Stimulated activated CD8-positive, alpha-beta memory T cell treated with anti-CD3 and anti-CD28 coated beads, Interleukin-2, amount 100 ng/mL, for 1 hour (primary cell): ENCODE measurements at places on chromosomes 6 and 20.

DNA sequence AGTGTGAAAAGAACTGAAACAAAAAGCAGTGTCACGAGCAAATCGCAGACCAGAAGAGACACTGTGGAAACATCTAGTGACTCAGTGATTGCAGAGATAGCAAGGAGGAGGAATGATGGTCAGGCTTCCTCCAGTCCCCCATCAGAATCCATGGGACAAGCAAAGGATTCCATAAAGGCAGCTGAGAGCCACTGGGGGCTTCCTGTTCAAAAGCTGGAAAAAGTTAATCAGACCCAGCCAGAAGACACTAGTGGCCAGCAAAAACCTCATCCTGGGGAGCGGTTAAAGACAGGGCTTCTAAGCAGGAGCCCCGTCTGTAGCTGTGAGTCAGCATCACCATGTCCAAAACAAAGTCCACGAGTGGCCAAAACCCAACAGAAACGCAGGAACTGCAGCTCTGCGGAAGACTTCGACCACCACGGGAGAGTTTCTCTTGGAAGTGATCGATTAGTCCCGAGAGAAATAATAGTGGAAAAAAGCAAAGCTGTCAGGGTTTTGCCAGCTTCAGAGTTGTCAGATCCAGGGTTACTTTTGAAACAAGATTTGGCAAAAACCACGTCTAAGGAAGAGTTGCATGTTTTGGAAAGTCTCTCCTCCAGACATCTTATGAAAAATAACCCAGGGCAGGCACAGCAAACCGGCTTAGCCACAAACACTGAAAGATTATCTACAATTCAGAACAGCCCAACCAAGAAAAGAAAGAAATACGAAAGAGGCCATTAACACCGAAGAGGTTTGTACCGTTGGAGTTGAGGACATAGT, 51.0 kb downstream of the JAG1 start:
- no peak for DNase-seq

DNA sequence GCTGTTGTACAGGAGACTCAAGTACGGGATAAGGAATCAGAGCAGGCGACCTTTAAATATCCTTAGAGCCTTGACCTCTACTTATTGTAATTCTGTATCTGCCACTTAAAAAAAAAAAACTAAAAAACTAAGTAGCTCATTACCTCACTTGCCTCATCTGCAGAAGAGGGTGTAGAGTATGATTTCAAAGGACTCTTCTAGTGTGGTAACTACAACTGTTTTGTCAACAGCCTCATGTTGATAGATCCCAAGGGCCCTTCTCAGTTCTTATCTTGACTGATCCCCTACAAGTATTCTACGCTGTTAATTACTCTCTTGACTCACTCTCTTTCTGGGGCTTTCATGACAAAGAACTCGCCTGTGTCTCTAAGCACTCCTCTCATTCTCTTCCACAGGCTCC, 16.7 kb upstream of the PDYN start:
- no peak for DNase-seq

GRCh38 chr20:46710153-46710913, 884 bp downstream of the SLC2A10 start:
- DNase-seq = no peak

DNA sequence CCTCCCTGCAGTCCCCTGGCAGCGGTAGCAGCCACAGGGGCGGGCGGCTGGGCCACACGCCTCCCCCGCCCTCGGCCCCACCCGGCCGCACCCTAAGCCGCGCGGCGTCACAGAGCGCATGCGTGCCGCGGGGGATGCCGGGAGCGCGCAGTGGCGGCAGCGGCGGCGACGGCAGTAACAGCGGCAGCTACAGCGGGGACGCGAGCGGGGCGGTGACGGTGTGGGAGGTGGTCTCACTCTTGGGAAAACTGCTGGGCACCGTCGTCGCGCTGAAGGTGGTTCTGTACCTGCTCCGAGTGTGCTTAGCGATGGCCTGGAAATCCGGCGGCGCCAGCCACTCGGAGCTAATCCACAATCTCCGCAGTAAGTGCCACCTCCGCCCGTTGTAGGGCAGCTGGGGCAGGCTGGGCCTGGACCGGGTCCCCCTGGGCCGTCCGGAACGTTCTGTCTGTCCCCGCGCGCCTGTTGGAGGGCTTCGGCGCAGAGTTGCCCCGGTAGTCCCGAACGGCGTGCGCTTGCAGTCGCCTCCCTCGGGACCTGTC, at the start of gene PCMT1:
TSS of gene PCMT1 (plus strand) at position 148 of the 542 bp plus-strand sequence. CDS start at position 309, 161 bp downstream.
- peak; percentile 80 for DNase-seq

GRCh38 chr20:6499566-6499965, 267.9 kb upstream of the BMP2 start:
- DNase-seq = no peak

- DNase-seq = no peak
These were observed 89.2 kb downstream of the TXNDC5 start for GRCh38 chr6:7821426-7821825.

DNA sequence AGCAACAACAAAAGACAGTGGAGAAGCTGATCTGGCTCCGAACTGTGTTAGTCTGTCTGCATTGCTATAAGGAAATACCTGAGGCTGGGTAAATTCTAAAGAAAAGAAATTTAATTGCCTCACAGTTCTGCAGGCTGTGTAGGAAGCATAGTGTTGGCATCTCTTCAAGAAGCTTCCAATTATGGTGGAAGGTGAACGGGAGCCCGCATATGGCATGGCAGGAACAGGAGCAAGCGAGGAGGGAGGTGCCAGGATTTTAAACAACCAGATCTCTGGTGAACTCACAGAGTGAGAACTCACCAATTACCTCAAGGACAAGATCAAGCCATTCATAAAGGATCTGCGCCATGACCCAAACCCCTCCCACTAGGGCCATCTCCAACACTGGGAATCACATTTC, 293.5 kb downstream of the SMOC2 start:
- no peak for DNase-seq

- DNase-seq = no peak
These were observed 141.5 kb downstream of the MYB start for GRCh38 chr6:135322427-135323201.

DNA sequence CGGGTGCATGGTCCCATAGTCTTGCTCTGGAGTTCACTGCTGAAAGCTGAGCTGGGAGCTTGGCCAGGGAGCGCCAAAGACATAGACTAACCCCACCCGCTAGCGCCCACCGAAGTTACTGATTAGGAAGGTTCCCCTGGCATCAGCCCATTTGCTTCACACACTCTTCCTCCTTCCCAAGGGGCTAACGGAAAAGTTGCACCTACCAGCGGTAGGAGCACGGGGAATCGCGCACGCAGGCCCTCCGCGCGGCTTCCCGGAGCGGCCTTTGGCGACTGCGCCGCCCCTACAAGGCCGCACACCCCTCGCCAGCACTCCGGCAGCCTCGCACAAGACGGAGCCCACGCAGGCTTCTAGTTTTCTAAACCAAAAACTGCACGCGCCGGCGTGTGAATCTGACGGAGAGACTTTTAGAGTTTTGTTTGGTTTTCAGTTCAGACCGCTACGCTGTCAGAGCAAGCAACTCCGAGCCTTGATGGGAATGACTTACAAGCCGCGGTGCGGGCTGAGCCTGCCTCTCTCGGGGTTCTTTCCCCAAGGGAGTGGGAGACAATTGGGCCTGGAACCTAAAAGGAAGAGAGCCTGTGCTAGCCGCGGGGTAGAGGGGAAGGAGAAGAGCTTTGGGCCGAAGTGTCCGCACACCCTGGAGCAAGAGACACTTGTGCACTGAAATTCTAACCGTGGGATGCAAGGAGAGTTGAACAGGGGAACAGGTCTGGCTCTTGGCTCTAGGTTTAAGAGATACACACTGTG, 891 bp upstream of the POU3F2 start:
- DNase-seq = no peak

DNA sequence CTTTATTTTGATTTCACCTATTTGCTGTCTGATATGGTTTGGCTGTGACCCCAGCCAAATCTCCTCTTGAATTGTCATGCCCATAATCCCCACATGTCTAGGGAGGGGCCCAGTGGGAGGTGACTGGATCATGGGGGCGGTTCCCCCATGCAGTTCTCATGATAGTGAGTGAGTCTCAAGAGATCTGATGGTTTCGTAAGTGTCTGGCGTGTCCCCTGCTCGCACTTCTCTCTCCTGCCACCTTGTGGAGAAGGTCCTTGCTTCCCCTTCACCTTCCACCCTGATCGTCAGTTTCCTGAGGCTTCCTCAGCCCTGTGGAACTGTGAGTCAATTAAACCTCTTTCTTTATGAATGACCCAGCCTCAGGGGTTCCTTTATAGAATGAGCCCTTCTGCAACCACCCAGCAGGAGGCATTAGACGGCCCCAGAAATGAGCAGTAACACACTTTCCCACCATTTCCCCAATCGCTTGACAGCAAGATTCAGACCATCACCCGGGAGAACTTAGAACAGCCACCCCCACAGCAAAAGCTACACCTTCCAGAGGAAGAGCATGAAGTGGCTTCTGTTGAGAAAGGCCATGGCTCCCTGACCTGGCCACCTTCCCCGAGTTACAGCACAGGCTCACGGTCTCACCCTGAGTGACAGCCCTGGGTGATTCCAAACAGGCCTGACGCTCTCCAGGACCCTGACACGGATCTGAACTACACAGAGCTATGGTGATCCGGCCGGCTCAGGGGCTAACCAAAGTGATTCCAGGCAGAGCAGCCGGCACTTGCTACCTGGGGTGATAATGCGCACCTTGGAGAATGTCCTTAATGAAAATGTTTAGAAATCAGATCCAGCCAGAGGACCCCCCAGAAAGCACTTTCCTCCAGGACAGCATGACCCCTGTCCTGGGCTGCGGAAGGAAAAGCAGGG, 131.2 kb upstream of the CDH4 start:
- no peak for DNase-seq

- no peak for DNase-seq
These were observed 686.9 kb upstream of the CITED2 start for GRCh38 chr6:140061110-140062042.

GRCh38 chr20:25310921-25311728, 63.2 kb downstream of the PYGB start:
- DNase-seq = no peak

DNA sequence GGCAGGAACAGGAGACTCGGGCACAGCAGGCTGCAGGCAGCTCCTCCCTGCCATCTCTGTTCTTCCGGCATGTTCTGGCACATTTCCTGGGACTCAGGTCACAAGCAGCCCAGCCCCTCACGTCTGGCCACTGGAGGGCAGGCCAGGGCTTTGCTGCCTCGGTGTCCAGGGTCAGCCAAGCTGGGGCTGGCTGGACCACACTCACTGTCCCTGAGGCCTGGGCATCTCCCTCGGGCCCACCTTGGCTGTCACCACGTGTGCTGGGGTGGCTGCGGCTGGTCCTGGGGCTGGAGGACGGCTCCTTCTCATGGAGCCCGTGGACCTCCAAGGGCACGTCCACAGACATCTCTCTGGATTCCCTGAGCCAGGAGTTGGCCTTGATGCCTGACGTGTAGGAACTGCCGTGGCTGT, 18.5 kb downstream of the FRMD1 start:
- no peak for DNase-seq

DNA sequence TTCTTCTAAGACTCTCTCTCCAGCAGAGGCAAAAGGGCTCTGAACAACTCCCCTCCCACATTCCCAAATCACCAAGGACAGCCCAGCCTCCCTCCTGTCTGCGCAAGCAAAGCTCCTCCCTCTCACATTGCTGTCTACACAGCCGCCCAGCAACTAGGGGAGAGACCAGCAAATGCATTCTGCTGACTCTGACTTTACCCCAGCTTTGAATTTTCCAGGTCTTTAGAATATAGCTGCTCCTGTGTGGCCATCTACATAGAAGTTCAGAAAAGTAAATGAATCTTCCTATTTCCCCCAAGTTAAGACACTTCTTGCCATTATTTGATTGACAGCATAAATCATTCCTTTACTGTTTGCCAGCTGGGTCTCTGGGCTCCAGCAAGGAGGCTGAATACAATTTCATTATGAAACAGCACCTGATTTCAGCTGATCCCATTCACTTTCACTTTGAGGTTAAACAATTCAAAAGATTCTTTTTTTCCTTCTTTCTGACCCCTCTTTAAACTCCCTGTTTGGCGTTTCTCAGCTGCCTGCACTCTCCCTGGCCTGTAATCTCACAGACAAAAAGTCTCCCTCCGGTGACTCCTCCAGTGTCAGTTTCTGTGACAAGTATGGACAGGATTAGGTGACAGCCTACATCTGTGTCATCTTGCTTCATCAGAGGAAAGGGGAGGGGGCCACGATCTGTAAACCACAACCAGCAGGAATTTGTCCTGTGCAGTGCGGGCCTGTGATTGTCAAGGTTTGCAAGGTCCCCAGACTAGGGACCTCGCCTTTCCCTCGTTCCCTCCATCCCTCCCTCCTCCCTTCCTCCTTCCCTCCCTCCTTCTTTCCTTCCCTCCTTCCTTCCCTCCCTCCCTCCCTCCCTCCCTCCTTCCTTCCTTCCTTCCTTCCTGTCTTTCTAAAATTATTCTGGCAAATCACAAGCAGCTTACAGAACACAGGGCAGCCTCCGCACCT, 205.6 kb upstream of the RIN2 start:
- no peak for DNase-seq

DNA sequence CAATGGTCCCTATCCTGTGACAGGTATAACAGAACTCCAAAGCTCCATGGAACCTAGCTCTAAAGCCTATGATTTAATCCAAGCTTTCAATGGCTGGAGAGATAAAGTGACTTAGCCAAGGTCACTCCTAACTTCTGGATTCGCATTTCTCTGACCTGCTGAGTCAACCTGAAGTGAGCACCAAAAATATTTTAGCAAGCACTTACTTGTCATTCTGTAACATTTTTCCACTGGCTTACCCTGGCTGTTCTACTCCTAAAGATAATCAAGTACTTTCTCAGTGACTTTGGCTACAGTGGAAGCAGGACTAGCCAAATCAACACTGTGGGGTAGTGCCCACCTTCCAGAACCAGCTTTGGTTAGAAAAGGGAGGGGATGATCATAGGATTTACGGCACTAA, 188.3 kb downstream of the OGFRL1 start:
- DNase-seq = no peak

- no peak for DNase-seq
These were observed 160.8 kb upstream of the BMP2 start for GRCh38 chr20:6606651-6607050.

DNA sequence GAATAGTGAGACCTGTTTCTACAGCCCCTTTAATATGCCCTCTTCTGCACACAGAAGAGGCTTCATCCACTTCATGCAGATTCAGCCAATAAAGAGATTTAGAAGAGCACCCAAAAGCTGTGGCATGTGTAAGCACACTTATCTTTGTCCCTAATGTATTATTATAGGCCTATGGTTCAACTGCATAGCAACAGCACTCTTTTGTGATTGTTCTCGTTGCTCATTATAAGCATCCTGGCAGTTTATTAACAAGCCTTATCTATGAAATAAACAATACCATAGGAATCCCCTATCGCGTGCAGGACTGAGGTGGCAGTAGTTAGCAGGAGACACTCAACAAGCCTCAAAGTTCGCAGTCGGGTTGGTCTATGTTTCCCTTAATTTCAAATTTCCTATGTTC, 138.5 kb upstream of the BEND6 start:
- DNase-seq = no peak

DNA sequence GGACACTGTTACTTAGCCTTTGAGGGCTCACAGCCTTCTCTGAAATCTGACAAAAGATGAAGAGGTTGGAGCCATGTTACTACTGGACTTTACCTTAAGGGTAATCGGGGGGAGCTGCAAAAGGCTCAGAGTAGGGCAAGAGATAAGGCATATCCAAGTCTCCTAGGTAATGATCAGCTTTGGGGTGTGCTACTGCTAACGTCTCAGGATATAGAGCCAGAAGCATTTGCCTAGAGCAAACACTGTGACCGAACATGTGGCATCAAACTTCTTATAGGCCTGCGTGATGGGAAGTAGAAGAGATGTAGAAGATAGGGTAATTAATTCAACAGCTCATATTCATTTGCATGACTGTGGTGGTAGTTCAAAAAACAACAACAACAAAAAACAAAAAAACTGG, 11.1 kb downstream of the UBE2V1 start:
- DNase-seq = no peak

- no peak for DNase-seq
These were observed 55.8 kb upstream of the HIVEP2 start for GRCh38 chr6:143000811-143001210.
